ENCODE measurements at places on chromosomes 5 and 9. TPM values are rescaled to one million over a fixed set of nuclear protein-coding genes. Genes with fewer than 3 reads are reported as not detected.

- DNase-seq, result no peak
Measured at GRCh38 chr5:132979367-132979940, 16.0 kb upstream of the AFF4 start.

- DNase-seq, result no peak
Measured at GRCh38 chr5:81326554-81326953, 25.2 kb downstream of the ZCCHC9 start.

ACOT12 gene
- total RNA-seq, result not detected

DNA sequence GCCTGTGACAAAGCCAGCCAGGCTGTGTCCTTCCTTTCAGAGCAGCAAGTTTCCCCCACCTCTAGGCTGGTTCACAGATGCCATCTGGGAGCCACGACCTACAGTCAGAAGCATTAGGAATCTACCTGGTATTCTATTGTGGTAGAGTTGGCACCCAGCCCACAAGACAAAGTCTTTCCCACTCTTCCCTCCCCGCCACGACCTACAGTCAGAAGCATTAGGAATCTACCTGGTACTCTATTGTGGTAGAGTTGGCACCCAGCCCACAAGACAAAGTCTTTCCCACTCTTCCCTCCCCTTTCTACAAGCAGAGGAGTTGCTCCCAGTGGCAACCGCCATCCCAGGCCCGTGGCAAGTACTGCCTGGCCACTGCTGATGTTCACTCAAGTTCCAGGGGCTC lies 157.8 kb upstream of the TNC start:
- no peak for DNase-seq

AQP7 gene
- total RNA-seq, result 8.4 TPM

- peak; percentile 91 for DNase-seq
Measured at GRCh38 chr9:121399883-121400607, 30.0 kb upstream of the STOM start.

KYAT1 gene
- 7.3 TPM for total RNA-seq

CDHR2 gene
- not detected for total RNA-seq

- DNase-seq, result no peak
Measured at GRCh38 chr9:93431539-93432105, 19.9 kb upstream of the FAM120A start.

GDNF gene
- total RNA-seq, result 4.0 TPM

GPR150 gene
- not detected for total RNA-seq

DNA sequence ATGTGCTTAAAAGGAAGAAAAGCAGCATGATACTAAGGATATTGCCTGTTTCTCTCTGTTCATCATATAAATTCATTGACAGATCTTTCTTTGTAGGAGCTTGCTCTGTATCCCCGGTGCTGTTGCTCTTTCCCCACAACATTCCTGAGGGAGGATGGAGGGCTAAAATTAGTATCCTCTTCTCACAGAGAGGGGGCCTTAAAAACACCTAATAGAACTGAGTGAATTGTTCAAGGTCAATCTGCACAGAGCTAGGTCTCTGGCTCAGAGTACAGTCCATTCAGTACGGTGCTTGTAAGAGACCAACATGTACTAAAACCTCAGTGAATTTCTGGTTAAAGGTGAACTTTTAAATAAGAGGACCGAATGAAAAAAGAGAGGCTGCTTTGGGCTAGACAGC lies 88.7 kb downstream of the PALM2AKAP2 start:
- no peak for DNase-seq

SOX30 gene
- total RNA-seq, result 0.10 TPM

EFCAB9 gene
- not detected for total RNA-seq

FSTL4 gene
- 0.51 TPM for total RNA-seq

IL4 gene
- not detected for total RNA-seq

FGD3 gene
- total RNA-seq, result 7.1 TPM

DNA sequence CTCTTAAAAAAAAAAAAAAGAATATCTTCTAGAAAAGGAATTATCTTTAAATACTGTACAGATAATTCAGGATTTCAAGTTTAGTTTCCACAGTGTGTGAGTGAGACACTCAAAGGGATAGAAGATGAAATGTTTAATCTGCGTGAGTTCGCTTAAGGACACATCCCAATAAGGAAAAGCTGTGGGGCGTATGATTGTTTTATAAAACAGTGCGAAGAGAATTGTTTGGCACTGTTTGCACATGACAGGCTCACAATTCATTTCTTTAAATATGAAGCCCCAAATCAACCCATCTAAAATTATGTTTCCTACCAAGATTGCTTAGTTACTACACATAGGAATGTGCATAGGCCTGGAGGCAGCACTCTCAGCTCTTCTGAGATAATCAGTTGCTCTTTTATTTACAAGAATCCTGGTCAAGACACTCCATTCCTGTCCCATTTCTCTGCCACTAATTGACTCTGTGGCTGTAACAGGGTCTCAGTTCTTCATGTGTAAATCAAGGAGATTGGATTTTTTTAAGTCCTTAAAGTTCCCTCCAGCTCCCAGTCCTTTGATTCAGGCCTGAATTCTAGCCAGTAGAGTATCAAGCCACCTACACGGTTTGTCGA lies 60.1 kb downstream of the BHMT start:
- DNase-seq, result no peak

GRCh38 chr5:27234916-27235315 lies 196.5 kb upstream of the CDH9 start:
- DNase-seq, result no peak

DNA sequence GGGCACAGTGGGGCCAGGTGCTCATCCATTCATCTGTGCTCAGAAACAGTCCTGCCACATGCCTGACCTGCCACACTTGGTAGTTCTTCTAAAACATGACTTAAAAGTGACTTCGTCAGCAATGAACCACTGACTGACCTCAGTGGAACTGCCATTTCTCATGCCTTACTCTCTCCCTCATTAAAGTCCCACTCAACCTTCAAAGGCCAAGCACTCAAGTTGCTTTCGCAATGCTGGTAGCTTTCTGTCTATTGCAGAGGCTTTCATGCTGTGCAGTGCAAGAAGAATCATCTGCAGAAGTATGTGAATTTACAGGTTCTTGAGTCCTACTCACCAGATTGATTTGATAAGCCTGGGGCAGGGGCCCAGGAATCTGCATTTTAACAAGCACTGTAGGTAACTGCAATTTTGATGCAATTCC lies 23.9 kb downstream of the B4GALT1 start:
- DNase-seq, result no peak

- DNase-seq, result no peak
Measured at GRCh38 chr9:1267141-1267570, 217.0 kb downstream of the DMRT2 start.

SHISAL2B gene
- total RNA-seq, result not detected

GRCh38 chr5:7435503-7435902 lies 39.6 kb downstream of the ADCY2 start:
- DNase-seq, result no peak

GRCh38 chr5:123882319-123882964 lies 370.5 kb downstream of the CSNK1G3 start:
- no peak for DNase-seq

GRCh38 chr9:105877721-105878120 lies 183.4 kb downstream of the TMEM38B start:
- DNase-seq, result peak; percentile 68

GRCh38 chr5:103094737-103095136 lies 25.2 kb downstream of the GIN1 start:
- DNase-seq, result no peak

DNA sequence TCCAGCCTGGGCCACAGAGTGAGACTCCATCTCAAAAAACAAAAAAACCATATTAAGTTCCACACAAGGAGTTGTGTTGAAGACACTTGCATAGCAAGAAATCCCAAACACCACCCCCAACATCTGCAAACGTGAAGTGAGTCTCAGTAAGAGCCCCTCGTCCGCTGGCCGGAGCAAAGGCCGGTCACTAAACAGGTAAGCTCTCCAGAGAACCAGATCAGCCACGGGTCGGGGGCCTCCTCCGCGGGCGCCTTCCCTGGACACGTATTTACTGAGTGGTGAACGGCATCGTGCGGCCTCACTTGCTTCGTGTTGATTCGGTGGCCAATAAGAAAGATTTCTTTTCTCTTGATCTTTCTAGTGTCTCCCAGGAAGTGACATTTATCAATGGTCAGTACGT lies 93.6 kb downstream of the MRPL36 start:
- DNase-seq, result no peak

DNA sequence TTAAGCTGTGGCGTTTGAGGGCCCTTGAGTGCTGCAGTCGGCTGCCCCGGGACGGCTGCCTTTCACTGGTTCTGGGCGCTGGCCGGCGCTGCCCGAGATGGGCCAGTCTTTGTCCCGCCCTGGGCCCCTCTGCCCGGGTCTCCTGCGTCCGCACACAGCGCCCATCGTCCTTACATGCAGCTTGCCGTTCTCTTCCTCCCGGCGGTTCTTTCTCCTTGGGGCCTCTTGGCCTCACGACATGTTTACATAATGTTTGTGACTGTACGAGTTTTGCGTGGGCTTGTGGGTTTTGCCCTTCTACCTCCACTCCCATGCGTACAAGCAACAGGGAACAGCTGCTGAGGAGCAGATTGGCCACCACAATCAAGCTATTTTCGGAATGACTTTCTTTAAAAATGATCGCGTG lies 618 bp downstream of the TNPO1 start:
- DNase-seq, result peak; percentile 78

- DNase-seq, result peak; percentile 76
Measured at GRCh38 chr9:82295181-82295580, 306.6 kb downstream of the SPATA31D1 start.

SPOCK1 gene
- total RNA-seq, result 12.3 TPM

GLRA1 gene
- not detected for total RNA-seq

KLF4 gene
- total RNA-seq, result 40.8 TPM

PCDHAC2 gene
- 4.6 TPM for total RNA-seq

GRCh38 chr5:89293810-89294209 lies 410.8 kb upstream of the MEF2C start:
- no peak for DNase-seq

CENPK gene
- 12.4 TPM for total RNA-seq

UBAP1 gene
- total RNA-seq, result 33.8 TPM

EIF4E1B gene
- total RNA-seq, result not detected

ANKRD31 gene
- total RNA-seq, result 0.51 TPM

DNA sequence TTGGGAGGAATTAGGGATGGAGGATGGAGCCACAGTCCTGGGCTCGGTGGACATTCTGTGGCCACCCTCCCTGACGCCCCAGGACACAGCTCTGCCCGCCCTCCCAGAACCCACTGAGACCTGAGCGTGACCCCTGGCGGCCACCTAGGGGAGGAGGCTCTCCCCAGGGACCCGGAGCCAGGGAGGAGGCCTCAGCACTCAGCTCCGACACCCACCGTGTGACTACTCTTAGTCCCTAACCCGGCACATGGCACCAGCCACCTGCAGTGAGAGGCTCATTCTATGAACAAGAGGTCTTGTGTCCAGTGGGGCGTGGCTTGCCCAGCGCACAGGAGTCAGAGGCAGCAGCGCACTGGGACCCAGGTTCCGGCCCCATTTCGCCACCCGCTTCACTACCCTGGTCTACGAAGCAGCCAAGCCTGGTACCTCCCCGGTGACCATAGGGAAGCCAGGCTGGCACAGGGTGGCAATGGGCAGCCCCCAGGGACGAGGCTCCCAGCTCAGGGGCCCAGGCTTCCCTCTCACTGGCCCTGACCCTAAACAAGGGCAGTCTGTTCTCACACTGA lies 10.2 kb downstream of the SARDH start:
- no peak for DNase-seq

DNA sequence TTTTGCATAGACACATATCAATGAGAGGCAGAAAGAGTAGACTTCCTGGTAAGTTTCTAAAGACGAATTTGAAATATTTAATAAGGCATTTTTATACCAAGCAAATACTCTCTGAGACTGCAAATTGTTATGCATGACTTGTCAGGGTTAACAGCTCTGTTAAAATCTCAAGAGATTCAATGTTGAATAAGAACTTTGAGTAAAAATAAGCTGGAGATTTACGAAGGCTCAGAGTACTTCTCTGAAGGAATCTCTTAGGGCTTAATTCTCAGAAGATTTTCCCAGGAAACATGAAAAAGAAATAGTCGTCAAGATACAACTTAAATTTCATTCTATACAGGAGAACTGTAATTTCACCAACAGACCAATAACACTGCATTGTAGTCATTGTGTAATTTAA lies 259.4 kb downstream of the CDH18 start:
- DNase-seq, result peak; percentile 7

GRCh38 chr5:13212886-13213285 lies 731.6 kb downstream of the DNAH5 start:
- DNase-seq, result peak; percentile 59

DNA sequence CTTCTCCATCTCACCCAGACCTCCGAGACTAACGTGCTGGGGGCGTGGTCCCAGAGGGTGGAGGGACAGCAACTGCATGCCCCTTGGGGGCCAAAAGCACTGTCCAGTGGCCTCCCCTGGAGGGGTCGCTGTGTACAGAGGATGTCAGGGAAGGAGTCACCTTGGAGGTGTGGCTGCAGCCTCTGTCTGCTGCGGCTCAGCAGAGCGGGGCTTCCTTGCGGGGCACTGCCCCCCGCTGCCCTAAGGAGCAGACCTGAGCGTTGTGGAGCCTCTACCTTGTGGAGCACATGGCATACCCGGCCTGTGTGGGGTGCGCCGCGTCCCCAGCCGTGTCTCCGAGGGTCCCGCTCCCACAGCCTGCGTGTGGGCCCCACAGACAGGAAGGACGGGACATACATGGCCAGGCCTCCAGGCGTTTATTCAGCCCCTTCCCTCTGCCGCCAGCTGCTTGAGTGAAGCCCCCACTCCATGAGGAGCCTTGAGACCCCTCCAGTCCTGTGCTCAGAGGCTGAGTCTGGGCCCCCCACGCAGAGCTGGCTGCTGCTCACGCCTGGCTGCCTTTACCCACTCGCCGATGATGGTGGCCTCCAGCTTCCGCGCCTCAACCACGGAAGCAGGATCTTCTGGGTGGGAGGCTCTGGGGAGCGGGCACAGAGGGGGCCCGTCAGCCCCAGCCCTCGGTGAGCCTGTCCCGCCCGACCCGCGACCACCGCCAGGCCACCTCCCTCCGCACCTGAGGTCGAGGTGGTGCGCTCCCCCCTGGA lies 4.2 kb downstream of the DPP7 start:
- DNase-seq, result no peak

STARD4 gene
- 21.6 TPM for total RNA-seq

- DNase-seq, result no peak
Measured at GRCh38 chr9:28032268-28032590, 458.9 kb upstream of the C9orf72 start.

- DNase-seq, result no peak
Measured at GRCh38 chr9:124890179-124890578, 28.2 kb downstream of the ARPC5L start.

- DNase-seq, result peak; percentile 66
Measured at GRCh38 chr9:2132484-2133082, 117.4 kb downstream of the SMARCA2 start.

GRCh38 chr9:79430619-79431018 lies 141.1 kb upstream of the TLE4 start:
- DNase-seq, result no peak

Data from tongue (tissue), 3 donors.